Activated T-helper 1 cell treated with anti-CD3 and anti-CD28 coated beads, Interleukin-2, amount 50 U/mL, for 16 hours (primary cell): ENCODE measurements at places on chromosomes 6 and 20.

DNA sequence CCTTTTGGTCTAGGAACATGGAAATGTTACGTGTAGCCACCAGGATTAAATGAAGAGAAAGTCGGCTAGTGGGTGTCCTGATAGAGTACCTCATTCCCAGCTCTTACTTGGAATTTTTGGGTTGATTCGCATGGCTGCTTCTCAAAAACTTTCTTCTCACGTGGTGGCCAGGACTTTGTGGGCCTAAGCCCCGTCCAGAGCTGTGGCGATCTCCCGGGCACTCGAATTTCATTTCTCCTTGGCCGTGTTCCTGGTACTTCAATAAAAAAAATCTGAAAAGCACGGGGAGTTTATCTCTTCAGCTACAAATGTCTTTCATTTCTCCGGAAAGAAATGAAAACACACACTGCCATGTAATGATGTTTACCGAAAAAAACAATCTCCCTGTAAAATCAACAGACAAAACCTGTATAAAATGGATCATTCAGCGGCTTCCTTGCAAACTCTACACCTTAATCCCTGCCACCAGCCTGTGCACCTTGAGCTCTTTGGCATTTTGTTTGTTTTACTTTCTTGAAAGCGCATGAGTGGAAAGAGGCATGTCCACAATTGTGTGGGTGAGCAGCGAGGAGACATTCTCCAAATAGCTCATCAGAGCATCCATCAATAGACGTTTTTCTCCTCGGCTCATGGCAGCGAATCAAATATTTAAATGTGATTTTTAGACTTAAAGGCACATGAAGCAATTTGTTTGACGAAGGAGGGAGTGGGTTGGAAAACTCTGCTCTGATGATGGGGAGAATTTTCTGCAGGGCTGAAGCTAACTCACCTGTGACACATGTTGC is 173.1 kb downstream of the TFAP2C start:
- no peak for DNase-seq

- DNase-seq: no peak
Observed at GRCh38 chr6:135814043-135814442, 37.5 kb upstream of the PDE7B start.

- DNase-seq: no peak
Observed at GRCh38 chr20:20404633-20405032, 36.7 kb downstream of the INSM1 start.

DNA sequence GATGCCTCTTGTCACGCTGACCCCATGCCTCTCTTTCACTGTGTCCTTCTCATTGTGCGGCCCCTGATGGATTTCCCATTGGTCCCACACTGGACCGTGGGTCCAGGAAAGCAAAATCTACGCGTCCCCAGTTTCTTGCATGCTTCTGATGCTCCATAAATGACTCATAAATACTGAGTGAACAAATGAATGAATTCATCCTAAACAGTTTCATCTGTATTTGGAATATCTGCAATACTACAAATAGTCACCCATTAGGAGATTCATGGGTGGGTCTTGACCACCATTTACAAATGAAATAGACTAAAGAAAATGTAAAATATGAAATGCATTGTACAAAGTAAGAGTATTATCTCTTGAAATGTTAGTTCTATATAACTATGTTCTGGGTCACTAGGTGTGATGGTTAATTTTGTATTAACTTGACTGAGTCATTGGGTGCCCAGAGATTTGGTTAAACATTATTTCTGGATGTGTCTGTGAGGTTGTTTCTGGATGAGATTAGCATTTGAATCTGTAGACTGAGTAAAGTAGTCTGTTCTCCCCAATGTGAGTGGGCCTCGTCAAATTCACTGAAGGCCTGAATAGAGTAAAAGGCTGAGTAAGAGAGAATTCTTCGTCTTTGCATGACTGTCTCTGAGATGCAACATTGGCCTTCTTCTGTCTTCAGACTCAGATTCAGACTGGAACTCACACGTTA is 448.7 kb downstream of the PREX1 start:
- DNase-seq: no peak

GRCh38 chr20:59785986-59786795 is 147.2 kb downstream of the SYCP2 start:
- no peak for DNase-seq

DNA sequence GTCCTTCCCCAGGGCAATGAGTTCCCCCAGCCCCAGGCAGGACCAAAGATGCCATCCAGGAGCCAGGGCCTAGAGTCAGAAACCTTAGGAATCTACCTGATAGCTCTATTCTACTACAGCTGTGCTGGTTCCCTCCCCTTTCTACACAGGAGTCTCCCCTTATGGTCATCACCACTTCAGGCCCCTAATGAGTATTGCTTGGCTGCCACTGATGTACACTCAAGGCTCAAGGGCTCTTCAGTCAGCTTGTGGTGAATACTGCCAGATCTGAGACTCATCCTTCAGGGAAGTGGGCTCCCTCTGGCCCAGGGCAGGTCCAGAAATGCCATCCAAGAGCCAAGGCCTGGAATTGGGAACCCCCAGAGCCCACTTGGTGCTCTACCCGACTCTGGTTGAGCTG is 248.6 kb downstream of the ALDH8A1 start:
- no peak for DNase-seq

DNA sequence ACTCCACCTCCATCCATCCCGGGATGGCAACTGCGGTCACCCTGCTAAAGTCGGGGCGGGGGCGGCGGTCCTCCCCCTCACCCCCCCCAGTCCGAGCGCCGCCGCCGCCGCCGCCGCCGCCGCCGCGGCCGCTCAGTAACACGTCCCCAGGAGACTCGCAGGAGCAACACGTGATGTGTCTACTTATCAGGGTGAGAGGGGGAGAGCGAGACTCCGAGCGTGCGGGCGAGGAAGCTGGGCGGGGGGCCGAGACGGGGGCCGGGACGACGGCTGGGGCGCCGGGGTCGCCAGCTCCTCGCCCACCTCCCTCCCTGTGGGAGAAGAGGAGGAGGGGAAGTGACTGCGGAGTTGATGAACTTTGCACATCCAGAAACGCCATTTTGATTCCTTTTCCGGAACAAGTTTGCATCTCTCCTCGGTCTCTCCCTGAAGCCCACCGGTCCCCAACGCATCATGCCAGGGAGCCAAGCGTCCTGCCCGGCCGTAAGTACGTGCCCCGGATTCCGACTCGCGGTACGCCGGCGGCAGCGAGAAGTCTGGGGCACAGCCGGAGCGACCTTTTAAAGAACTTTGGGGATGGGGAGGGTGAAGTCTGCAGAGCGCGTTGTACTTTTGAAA is at the start of gene RREB1:
Gene RREB1, plus strand, starts transcription at position 384 of the 618 bp plus-strand sequence. CDS start 73,951 bp downstream, outside the sequence.
- peak; percentile 40 for DNase-seq

DNA sequence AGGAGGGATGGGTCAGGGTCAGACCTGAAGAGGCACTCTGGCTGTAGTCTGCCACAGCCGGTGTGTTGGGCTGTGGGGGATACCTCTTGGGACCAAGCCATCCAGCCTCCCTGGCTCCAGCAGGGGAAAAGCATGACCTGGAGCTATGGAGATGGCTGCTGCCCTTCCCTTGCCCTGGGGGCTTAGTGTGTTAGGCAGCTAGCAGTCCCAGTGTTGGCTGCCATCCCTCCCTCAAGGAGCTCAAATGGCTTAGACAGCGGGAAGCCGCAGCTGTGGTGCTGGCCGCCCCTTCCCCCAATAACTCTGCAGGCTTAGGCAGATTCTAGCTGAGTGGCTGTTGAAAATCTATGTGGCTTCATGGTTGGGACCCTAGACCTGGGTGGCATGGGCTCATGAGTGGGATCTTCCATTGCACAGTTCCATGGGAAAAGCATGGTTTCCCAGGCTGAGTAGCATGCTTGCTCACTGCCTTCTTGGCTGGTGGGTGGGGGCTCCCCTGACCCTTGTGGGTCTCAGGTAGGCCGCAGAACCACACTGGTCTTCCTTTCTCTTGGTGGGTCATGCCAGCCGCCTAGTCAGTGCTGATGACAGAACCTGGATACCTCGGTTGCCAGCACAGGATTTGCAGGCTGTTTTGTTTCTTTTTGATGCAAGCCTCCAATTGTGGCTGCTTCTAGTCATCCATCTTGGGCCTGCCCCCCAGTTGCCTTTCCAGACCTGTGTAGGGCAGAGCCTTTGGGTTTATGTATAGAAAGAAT is 69.0 kb upstream of the AHI1 start:
- no peak for DNase-seq

DNA sequence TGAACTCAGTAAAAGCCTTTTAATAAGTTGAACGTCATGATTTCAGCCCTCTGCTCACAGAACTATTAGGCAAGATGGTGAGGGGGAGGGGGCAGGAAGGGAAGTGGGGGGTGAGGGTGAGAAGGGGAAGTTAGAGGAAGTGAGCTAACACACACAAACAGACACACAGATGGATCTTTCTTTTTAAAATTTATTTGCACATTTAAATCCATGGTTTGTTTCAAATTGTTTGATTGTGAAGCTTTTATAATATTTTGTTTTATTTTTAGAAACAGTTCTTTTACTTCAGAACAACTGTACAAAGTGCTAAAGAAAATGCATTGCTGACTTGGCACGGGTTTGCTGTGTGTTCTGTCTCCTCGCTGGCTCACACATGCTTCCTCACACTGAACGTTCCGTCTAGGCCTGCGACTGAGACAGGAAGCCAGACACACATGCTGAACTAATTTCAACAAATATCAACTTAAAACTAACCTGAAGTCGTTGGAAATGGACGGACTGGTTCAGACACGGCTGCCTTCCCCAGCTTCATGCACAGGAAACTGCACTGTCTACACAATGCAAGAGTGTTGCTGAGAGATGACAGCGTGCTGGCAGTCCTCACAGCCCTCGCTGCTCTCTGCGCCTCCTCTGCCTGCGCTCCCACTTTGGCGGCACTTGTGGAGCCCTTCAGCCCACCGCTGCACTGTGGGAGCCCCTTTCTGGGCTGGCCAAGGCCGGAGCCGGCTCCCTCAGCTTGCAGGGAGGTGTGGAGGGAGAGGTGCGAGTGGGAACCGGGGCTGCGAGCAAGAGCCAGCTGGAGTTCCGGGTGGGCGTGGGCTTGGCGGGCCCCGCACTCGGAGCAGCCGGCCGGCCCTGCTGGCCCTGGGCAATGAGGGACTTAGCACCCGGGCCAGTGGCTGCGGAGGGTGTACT is 8.1 kb upstream of the ZBP1 start:
- no peak for DNase-seq

DNA sequence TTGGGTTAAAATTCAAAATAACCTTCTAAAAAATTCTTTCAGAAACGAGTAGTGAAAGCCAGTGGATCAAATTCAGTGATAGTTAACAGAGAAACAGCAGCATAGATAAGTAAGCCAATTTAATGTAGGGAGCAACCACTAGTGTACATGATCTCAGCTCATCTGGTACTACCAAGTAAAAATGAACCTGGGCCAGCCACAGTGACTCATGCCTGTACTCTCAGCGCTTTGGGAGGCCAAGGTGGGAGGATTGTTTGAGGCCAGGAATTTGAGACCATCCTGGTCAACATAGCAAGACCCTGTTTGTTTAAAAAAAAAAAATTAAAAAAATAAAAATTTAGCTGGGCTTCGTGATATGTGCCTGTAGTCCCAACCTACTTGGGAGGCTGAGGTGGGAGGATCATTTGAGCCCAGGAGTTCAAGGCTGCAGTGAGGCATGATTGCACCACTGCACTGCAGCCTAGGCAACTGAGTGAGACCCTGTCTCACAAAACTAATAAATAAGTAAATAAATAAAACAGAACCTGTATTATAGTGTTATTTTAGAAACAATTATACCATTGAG is 32.4 kb downstream of the CBFA2T2 start:
- no peak for DNase-seq

DNA sequence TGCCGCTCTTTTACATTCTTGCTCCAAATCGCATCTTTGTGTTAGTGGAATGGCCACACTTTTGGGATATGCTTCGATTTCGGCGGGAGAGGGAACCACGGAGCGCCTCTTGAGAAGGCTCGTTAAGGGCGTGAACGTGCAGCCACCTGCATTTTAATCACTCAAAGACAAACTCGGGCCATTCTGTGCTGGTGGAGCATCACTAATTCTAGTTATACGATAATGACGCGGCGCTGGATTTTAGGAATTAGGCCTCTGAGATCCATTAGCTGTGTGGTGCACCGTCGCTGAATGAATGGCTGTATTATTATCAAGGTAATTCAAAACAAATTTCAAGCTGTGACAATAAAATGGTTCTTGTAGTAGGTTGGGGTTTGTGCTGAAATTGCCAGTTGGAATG is 305.6 kb downstream of the CDH4 start:
- DNase-seq: no peak

DNA sequence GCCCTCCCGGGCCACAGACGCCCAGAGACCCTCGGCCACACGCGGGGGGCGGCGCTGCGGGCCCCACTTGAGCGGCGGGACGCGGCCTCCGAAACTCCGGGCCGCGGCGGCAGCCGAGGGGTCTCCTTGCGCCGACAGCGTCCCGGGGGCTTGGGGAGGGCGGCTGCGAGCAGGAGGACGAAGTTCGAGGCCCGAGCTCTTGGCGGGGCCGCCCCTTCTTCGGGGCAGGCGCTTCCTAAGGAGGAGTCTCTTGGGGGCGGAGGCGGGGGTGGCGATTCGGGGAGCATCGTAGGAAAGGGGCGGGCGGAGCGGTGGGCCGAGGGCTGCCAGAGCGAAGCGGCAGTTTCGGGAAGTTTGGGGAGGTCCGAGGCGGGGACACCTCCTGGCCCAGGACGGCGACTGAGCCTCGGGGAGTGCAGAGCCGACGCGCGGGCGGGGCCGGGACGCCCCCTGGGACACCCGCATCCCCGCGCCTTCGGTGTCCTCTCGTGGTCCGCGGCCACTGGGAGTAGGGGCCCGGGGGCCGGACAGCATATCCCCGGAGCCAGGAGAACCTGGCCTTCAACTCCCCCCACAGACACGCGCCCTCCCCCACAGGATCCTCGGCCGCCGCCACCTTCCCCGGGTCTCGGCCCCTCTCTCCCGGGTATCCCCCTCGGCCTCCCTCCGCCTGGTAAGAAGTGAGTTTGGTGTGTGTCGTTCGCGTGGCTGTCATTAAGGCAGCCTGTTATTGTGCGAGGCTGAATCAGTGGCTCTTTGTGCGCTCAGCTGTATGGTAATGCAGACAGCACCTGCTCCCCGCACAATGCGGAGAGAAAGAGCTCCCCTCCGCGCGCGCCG is 613 bp upstream of the DLL1 start:
- no peak for DNase-seq

DNA sequence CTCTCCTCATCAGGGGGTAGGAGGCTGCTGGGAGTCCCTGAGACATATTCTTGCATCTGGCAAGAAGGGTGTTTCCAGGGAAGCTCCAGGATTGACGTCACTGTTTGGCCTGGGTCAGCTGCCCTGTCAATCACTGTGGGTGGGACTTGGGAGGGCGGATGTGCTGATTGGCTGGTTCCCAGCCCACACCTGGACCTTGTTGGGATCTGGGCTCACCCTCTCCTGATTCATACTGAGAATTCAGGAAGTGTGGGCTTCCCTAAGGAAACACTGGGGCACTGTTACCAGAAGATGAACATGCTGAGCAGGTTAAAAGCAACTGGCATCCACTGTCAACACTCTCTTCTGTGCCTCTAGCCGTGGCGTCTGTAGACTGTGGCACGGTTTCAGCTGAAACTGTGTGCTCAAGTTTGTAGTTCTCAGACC is 36.5 kb downstream of the CDH26 start:
- no peak for DNase-seq

DNA sequence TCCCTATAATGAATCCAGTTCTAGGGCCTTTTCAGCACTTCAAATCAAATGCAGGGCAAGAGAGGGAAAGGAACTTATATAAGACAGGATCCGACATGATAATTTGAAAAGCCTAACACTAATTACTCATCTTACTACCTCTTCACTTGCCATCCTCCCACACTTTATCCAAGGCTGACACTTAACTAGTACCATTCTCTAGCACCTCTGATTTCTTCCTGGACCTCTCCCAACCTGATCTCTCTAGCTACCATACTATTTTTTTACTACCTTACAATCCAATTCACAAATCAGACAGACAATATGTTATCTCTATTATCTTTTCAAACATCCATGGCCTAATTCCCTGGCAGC is 50.4 kb downstream of the BTBD9 start:
- DNase-seq: no peak

- no peak for DNase-seq
Observed at GRCh38 chr6:118783931-118784550, 109.9 kb upstream of the ASF1A start.
